ENCODE measurements at places on chromosomes 5 and 9.

DNA sequence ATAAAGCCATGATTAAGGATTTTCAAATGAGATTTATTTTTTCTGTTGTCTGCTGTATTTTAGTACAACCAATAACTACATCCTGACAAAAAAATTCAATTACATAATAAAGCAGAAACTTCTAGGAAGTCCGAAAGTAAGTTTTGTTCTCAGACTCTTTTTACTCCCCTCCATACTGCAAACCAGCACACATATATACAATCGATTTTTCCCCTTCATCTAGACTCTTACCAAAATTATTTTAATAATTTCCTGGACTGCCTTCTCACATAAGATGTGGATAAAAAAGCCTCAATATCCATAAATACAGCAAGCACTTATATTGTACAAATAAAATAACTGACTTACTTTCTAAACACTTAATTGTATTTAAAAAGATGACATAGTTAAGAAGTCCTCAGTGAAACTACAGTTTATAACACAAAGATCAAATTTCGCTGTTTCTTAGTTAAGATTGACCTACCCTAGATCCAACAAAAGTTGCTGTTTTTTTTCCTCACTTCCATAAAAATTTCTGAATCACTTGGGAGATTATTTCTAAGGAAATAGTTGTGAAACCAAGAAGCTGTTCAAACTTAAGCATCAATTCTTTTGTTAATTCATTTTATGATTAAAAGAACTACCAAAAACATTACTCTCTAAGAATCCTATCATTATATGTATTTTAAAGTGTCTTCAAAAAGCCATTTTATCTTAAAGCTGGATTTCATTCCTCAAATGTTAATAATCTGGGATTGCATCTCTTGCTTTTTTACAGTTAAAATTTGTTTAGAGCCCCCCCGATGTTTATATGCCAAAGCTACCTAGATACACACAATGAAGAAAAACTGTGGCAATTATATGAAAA, 74.7 kb upstream of the IFNE start:
- DNase-seq, result no peak

DNA sequence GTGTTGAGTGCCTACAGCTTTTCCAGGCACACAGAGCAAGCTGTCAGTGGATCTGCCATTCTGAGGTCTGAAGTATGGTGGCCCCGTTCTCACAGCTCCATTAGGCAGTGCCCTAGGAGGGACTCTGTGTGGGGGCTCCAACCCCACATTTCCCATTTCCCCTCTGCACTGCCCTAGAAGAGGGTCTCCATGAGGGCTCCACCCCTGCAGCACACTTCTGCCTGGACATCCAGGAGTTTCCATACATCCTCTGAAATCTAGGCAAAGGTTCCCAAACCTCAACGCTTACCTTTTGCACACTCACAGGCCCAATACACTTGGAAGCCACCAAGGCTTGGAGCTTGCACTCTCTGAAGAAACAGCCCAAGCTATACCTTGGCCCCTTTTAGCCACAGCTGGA, 131.3 kb downstream of the DEPDC1B start:
- DNase-seq, result no peak

DNA sequence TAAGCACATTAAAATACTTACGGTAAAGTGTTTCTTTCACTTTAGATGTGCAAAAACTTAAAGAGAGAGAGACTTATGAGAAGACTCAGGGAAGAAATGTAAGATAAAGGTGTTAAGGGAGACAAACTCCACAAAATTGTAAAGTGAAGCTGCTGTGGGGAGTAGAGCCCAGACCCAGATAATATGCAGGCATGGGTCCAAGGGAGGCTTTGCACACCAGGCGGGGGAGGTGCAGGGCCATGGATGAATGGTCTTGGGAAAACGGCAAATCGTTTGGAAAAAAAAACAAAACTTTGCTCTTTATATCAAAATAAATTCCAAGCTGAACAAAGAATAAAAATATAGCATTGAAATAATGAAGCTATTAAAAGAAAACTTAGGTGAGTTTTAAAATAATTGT, 9.1 kb downstream of the SYK start:
- no peak for DNase-seq

GRCh38 chr5:39231705-39232525, 12.6 kb upstream of the FYB1 start:
- DNase-seq, result no peak
